ENCODE measurements at places on chromosomes 5 and 9.

- DNase-seq, result peak; percentile 41
Measured at GRCh38 chr5:10030219-10030831, 219.4 kb downstream of the ATPSCKMT start.

DNA sequence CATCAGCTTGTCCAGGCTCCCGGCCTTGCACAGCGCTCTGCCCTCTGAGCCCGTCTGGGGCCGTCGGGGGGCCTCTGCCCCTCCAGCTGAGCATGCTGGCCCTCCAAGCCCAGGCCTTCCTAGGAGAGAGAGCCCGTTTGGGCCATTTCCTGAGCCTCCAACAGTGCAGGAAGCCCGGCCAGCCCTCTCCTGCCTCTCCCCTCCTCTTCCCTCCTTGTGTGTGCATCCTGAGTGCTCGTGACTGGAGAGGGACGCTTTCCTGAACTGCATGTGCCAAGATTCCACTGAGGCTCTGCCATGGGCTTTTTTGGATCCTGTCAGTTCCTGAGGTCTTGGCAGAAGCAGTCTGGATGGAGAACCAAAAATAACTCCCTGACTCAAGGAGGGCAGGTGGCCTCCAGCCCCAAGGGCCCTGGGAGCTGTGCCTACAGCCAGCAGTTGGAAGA is 15.6 kb downstream of the OLFM1 start:
- DNase-seq, result no peak

DNA sequence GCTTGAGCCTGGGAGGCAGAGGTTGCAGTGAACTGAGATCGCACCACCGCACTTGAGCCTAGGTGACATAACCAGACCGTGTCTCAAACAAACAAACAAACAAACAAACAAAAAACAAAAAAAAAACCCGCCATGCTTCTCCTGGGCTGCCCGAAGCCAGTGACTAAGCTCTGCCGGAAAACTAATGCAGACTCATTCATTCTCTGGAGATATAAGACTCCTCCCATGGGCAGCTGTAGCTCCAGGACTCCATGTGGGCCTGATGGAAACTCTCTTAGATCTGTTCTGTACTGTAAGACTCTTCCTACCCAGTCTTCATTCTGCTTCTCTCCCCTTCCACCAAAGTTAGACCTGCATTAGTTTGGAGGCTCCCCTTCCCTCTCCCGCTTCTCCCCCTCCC is 11.1 kb downstream of the GLDC start:
- DNase-seq, result no peak

DNA sequence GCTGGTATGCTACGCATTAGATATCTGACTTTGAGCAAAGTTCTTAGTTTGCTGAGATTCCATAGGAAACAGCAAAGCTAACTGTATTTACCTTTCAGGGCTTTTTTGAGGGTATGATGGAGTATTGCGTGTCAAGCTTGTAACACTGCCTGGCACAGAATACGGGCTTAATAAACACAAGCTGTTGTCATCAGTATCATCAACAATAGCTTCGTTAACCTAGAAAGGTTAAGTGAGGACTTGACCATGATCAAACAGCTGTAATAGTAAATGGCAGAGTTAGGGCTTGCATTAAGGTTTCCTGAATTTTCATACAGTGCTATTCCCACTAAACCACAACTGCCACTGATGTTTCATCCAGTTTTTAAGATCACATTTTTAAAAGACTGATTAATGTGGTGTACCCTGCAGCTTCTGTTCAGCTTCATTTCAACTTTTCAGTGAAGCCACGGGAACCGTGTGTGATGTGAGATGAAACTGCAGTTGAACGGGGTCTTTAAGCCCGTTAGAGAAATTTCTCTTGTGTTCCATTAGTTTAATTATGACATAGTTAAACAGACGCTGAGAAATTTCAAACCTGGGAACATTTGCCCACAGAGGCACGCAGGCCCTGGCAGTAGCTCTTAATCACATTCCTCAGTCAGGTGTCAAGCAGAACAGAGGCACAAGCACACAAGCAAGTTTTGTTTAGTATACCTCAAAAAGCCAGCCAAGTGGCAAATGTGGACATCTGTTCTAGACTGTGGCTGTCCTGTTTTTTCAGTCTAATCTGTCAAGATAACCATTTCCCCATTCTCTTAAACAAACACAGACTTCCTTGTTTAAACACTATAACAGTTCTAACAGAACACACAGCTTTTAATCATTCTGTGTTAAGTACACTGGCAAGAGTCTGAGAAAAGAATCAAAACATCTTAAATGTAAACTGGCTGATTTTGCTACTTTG is 147.1 kb downstream of the ZNF608 start:
- DNase-seq, result peak; percentile 79

DNA sequence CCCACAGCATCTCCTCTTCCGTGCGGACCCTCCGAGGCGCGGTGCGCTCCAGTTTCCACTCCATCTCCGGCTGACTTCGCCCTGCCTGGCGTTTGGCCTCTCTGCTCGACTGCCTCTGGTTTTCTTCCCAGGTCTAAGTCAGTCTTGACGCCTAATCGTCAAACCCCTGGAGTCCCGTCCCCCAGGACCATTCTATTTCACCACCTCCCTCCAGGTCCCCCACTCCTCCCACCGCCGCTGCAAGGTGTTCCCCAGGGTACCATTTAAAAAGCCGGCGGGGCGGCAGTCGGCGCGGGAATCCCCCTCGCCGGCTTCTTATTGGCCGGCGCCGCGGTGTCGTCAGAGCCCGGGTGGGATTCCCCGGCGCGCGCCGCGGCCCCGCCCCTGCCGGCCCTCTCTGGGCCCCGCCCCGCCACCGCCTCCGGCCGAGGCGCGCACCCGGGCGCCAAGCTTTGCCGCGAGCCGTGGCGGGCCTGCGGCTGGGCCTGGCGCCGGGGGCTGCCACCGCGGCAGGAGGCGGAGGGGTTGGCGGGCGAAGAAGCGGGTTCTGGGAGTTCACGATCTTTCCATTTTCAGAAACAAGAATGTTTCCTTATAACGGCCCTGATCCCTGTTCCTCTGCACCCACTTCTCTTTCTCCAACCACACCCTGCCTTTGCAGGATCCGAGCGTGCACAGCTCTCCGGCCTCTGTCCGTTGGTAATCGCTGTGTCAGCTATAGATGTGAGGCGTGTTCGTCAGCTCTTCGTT is at the start of gene CDC20B:
TSS of gene CDC20B (minus strand) at position 241 of the 750 bp plus-strand sequence. CDS start at position 64, 177 bp downstream.
- peak; percentile 50 for DNase-seq

DNA sequence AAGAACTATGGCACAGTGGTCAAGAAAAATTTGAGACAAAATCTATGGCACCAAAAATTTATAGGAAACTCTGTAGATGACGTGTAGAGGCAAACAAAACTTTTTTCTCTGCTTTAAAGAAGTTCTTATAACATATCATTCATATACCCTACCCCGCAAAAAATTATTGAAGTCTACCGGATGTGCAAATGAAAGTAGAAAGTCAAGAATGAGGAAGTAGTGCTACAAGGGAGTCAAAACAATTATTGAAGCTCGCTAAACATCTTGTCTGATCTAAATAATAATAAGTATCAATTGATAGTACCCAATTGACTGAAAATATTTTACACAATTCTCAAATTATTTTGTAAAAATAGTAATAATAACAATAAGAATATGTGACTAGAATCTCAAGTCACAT is 398.5 kb downstream of the TAF11L14 start:
- no peak for DNase-seq

GRCh38 chr5:31701642-31702299 is 62.8 kb downstream of the PDZD2 start:
- DNase-seq, result no peak

- DNase-seq, result peak; percentile 82
Measured at GRCh38 chr5:87394411-87395165, 18.1 kb downstream of the CCNH start.

- no peak for DNase-seq
Measured at GRCh38 chr5:53825926-53826325, 265.5 kb downstream of the NDUFS4 start.

GRCh38 chr9:76751001-76751400 is 13.2 kb upstream of the PCA3 start:
- no peak for DNase-seq

DNA sequence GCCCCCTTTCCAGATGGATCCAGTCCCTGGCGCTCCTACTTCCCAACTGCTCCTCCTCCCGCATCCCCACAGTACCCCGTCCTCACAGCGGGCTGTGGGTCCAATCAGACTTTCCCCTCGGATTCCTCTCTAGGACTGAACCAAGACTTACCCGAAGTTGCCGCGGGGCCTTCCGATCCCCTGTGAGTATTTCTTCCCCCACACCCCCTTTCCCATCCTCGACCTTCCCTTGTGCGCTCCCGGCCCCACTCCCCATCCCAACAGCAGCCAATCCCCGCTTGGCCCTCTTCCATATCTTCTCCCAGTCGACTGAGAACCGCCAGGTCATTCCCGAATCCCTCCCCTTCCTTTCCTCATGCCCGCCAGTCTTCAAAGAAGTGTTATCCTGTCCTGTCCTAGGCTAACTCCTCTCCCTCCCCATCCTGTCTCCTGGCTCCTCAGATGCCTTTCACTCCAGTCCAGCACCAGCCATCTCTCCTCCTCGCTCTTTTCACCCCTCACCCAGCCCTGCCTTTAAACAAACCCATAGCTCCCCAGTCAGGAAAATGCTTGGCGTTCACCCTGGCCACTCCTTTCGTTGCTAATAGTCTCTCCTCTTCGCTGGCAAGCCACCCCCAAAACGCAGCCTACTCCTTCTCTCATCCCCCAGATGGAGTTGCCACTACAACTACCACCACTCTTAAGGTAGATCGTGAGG is 646 bp downstream of the SWI5 start:
- peak; percentile 1 for DNase-seq

DNA sequence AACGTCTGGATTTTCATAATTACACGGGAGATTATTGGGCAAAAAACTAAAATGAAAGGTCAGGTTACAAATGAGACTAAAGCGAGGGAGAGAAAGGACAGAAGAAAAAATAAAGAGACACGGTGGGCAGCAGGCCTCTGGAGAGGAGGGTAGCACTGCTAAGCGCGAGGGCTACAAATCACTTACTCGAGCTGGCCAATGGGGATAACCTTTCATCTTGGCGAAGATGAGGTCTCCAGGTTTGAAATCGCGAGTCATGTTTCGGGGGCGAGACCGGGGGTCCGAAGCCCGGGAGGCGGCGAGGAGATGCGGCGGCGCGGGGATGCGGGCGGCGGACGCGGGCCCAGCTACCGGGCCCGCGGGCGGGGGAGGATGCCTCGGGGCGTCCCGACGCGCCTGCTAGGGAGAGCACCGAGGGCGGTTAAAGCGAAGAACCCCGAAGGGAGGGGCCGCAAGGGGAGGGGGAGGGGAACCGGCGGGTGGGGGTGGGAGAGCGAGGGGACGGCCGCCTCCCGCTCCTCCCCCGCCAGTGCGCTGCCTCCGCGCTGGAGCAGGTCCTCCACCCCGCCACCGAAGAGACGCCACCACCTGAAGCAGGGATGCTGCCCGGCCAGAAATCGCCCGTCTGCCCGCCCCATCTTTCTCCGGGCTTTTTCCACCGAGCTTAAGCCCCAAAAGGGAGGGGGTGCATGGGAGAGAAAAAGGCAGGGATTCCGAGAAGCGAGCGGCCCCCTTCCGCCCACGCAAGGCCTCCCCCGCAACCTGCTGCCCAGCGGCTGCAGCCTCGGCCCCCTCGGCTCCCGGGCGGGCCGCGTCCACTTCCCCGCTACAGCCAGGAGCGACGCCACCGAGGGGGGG is 610 bp downstream of the PSIP1 start:
- no peak for DNase-seq

- peak; percentile 12 for DNase-seq
Measured at GRCh38 chr5:151592855-151593408, 1.8 kb upstream of the FAT2 start.

- no peak for DNase-seq
Measured at GRCh38 chr9:119712325-119712724, 343.1 kb upstream of the BRINP1 start.

DNA sequence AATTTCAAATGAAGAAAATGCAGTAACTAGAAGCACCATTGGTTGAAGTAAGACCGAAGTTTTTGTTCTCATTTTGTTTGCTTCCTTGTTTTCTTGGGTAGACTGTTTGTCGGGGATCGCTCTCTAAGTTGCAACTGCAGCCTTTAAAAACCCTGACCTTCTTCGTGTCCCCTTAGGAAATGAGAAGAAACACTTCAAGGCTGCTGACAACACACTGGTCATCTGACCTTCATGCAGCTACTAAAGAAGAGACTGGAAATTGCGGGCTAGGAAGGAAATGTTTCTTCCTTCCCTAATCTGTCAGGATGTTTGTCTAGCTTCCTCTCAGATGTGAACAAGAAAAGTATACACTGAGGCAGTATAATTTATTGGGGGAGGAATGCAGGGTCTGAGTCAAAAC is 50.7 kb upstream of the CHSY3 start:
- DNase-seq, result no peak

- no peak for DNase-seq
Measured at GRCh38 chr5:108637134-108637533, 110.6 kb upstream of the FER start.

DNA sequence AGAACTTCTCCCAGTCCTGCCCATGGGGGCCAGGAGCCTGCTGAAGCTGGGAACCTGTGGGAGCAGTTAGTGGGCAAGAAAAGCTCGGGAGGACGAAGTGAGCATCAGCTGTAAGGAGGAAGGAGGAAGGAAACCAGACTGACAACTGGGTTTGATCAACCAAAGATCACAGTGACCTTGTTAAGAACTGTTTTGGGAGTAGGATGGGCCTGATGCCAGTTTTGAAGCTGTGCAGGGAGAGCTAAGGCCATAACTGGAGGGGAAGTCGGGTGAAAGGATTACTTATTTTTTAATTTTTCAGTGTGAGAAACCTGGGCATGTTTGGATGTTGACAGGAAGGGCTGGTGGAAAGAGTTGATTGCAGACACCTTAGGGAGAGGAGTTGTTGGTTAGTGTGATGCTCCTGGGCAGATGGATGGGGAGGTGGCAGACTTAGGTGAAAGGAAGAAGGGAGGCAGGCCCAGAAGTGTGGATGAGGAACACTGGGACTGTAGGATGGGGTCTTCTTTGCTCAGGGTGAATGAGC is 58.3 kb upstream of the KLF4 start:
- no peak for DNase-seq

- no peak for DNase-seq
Measured at GRCh38 chr5:443239-444151, 519 bp downstream of the EXOC3 start.

- DNase-seq, result no peak
Measured at GRCh38 chr9:138119202-138120027, 241.8 kb downstream of the CACNA1B start.

DNA sequence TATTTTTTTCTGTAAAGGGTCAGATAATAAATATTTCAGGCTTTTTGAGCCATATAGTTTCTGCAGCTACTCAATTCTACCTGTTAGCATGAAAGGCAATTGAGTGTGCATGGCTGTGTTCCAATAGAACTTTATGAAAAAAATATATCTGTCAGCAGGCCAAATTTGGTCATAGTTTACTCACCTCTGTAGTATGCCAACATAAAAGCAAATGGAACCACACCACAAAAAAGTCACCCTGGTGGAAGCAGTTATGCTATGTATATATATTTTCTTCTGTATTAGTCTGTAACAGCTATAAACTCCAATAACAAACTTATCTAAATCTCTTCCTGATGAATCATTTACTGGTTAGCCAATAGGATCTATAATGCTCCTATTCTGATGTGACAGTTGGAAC is 3.4 kb downstream of the SLC38A9 start:
- no peak for DNase-seq
